WERI-Rb-1 (cell line): ENCODE measurements at places on chromosomes 5 and 9.

DNA sequence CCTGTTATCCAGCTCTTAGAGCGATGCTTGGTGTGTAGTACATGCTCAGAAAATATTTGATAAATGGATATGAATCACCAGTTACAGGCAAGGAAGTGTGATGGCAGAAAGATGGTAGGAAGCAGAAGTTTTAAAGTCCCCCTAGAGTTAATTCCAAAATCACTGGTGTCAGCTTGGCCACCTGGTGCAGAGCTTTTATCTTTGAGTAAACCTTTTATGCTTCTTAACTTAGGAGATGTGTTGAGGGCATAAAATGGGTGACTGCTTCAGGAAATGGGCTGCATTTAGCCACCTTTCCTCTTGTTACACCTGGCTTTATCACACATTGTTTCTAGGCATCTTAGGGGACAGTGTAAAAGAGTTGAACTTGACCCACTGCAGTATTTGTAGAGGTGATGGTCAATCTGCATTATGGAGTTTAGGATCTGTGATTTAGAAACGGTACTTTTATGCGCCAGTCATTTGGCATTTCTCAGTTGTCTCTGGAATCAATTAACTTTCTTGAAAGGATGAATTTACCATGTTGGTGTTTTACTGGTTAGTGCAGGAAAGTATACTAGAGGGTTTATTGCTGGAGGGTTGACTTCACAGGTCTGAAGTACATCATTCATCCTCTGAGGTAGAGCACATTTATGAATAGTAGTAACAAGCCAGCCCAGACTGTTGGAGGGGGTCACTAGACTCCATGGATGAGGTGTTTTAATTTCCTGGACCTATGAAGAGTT is 7.5 kb upstream of the FAM120AOS start:
- DNase-seq, result no peak

DNA sequence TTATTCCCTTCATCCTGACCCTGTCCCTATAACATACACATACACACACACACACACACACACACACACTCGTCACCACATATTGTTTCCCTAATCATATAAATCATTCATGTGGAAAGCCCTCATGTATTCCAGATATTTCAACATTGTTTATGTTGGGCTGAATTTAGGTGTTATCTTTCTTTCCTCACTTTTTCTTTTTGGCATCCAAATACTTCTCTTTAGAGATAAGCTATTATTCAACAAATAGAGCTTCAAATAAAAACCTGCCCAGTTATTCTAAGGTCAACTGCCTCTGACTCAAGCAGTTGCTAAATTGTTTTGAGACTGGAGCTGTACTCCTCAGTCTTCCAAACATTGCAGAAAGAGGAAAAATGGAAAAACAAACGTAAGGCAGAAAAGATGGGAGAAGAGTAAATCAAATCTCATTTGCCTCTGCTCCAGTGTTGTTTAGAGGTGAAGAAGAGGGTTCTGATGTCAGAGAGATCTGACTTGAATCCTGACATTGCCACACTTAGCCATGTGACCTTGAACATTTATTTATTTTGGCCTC is 215.7 kb downstream of the GAS1 start:
- no peak for DNase-seq

DNA sequence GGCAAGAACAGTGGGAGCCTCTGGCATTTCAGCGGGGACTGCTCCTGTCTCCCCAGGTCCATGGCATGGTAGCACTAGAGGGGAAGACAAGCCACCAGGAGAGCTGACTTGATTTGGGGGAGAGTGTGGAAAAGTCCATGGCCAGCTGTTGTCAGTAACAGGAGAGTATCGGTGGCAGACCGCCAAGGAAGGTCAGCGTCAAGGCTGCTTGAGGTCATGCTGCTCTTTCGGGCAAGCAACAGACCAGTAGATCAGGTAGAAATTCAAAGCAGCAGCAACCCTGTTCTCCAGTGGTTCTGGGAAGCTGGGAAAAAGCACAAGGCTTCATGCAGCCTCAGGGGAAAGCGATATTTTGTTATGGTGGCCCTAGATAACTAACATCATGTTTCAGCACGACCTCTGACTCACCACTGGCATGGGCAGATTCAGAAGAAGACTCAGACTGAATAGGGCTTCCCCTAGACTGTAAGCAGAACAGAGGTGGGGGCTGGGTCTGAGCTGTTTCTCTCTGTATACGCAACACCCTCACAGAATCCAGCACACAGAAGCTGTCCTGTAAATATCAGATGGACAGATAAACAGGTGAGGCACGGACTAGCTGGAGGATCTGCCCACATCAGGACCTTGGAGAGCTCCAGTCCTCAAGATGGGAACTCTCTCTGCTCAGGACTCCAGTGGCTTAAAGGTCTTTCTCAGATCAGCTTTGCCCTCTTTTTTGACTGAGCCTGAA is 35.2 kb upstream of the PLEKHG4B start:
- no peak for DNase-seq

DNA sequence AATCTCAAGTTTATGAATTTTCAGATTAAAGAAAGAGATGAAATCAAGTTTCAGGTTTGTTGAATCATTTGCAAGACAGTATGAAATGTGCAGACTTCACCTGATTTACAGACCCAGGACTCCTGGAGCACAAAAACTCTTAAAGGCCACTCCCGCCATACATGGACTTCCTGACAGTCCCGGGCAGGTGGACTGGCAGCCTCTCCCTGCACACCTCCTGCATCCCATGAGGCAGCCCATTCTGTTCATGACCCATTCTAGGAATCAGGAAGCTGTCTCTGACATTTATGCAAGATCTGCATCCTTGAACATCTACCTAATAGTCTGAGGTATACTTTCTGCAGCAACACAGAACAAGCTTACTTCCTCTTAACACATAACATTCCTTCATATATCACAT is 5.9 kb downstream of the DDX31 start:
- no peak for DNase-seq

DNA sequence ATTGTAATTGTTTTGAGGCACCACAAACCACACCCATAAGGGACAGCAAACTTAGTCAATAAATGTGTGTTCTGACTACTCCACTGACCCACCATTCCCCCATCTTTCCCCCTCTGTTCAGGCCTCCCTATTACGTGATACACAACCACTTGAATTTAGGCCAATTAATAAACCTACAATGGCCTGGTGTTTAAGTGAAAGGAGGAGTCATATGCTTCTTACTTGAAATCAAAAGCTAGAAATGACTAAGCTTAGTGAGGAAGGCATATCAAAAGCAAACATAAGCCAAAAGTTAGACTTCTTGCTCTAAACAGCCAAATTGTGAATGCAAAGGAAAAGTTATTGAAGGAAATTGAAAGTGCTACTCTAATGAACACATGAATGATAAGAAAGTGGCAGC is 14.6 kb downstream of the ZBTB43 start:
- DNase-seq, result no peak

DNA sequence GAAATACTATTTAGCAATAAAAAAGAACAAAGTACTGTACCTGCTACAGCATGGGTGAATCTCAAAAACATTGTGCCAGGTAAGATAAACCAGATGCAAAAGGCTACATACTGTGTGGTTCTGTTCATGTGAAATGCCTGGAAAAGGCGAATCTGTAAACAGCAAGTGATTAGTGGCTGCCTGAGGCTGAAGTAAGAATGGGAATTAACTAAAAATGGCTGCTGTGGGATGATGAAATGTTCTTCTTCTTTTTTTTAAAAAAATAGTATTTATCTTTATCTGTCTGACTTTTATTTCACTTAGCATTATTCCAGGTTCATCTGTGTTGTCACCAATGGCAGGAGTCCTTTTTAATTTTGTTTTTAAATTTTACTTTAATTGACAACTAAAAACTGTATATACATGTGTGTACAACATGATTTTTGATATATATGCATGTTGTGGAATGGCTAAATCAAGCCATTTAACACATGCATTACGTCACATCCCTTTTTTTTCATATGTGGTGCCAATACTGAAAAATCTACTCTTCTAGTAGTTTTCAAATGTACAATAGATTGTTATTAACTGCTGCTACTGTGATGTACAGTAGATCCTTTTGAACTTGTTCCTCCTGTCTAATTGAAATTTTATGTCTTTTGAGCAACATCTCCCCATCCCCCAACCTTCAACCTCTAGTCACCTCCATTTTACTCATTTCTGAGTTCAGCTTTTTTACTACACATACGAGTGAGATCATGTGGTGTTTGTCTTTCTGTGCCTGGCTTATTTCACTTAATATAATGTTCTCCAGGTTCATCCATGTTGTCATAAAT is 62.9 kb upstream of the TNFAIP8 start:
- DNase-seq, result no peak

DNA sequence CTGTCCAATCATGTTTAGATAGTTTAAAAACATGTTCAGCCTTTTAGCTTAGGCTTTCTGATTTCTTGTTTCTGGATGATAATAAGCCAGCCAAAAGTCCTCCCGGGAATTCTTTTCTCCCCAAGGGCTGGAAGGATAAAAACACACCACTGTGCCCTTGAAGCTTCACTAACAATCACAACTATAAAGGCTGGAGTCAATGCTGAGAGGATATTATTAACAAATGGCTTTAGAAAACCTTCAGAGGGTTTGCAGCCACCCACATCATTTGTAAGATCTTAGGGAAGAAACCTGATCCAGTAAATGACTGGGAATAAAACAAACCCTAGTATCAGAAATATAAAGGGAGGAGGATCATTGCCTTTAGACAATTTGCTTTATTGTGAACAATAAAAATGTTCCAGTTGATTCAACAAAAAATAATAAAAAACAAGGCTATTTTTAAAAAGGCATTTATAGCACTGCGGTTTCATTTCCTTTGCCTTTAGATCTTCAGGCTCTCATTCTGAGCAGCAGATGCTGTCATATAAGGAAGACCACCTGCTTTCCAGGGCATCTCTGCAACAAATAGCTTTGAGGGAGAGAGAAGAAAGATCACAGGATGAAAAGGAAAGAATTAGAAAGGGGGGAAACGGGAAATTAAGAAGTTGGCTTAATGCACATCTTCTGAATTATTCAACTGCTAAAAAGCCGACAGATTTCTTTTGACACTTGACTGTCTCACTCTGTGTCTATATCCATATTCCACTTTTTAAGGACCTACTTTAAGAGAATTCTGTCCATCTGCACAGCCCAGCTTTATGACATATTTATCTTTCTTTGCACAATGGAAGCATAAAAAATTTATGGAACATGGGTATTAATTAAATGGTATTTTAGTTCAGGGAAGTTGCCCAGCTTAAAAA is 277.2 kb upstream of the SLC24A2 start:
- DNase-seq, result no peak

DNA sequence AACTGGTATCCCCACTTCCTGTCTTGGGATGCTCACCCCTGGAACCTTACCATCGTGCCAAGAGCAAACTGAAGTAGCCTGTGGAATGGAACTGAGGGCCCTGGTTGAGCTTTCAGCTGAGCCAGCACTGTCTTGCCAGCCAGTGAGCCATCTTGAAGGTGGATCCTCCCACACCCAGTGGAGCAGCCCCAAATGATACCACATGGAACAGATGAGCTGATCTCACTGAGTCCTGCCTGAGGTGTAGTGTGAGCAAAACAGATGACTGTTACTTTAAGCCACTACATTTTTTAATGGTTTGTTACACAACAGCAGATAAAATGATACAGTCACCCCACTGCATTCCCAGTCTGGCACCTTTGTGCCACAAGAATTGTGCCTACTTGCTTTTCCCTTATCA is 2.2 kb upstream of the PCYOX1L start:
- DNase-seq, result no peak
